ENCODE measurements at places on chromosomes 3 and 15.

GRCh38 chr3:15923640-15924405, 126.0 kb upstream of the ANKRD28 start:
- DNase-seq, result no peak

DNA sequence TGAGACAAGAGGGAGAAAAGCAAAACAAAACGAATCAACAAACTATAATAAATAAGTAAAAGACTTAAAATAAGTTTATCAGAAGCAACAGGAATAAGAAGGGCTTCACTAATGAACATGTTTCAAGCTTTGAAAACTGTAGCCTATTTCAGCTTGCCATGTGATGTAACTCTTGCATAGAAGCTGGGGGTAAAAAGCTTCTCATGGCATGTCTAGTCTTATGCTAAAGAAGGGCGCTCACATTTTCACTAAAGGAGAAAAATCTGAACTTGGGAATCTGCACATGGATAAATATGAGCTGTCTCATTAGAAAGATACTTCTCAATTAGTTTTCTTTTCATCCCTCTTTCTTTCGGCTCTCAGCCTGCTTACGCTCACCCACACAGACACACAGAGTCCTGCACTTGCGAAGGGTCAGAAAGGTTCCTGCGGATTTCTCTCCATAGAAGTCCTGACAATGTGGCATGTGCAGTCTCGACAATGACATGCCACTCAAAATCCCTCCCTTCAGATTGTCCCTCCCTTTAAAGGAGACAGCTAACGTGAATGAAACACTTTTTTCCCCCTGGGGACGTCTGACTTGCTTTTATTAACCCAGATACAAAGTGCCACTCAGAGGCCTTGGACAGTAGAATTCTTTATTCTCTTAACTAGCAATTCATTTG, 568.9 kb upstream of the NR2F2 start:
- DNase-seq, result no peak

DNA sequence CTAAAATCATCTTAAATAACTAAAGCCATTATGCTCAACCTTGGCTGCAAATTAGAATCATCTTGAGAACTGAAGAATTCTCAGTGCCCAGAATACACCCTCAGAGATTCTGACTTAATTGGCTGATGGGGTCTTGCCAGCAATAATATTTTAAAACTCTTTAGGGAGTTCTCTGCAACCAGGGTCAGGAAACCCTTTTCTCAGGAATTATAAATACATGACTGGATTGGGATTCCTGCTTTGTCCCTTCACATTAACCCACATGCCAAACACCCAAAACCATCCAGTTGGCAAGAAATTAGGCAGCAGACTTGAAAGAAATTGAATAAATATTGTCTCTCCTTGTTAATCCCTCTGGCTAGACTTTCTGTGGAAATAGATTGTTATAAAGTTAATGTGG, 482.3 kb upstream of the NECTIN3 start:
- DNase-seq, result no peak

DNA sequence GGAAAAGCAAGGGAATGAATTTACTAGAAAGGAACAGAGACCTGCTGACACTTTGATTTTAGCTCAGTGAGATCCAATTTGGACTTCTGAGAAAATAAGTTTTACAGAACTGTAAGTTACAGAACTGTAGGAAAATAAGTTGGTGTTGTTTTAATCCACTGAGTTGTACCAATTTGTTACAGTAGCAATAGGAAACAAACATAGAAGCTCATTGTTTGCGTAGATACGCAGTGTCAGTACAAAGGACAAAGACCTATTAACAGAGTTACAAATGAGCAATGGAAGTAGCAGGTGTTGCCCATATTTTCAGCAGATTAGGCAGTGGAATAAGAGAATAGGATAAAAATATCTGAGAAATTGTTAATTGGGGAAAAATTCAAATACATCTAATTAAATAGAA, 385.8 kb upstream of the CNTN6 start:
- DNase-seq, result no peak

DNA sequence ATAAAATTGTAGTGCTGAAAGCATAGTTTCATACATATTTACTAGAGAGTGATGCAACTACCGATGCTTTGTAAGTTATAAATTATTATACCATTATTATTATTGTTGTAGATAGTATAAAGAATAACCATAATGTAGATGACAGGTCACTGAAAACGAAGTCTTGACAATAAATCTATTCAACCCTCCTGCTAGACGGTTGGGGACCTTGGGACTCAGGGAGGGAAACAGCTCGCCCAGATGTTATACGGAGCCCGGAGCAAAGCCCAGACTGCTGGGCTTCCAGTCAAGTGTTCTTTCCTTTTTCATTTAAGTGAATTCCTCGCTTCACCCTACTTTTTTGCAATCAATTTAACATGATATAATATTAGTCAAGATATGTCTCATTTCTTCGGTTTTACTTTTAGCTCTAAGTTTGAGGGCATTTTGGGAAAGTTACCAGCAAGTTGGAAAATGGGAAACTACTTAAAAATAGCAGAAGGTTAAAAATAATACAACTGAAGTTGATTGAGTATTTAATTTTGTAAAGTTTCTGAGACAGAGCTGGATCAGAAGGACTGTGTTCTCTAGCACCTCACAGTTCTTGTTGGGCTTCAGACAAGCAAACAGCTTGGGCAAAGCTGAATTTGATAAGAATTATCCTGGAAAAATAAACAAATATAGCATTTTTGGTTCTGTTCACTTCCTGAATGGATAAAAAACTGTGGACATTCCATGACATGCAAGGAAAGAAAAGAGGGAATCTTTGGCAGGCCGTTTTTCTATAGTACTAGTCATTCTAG, 173.4 kb upstream of the TP63 start:
- DNase-seq, result no peak

GRCh38 chr3:151631946-151632345, 101.8 kb upstream of the AADACL2 start:
- no peak for DNase-seq

DNA sequence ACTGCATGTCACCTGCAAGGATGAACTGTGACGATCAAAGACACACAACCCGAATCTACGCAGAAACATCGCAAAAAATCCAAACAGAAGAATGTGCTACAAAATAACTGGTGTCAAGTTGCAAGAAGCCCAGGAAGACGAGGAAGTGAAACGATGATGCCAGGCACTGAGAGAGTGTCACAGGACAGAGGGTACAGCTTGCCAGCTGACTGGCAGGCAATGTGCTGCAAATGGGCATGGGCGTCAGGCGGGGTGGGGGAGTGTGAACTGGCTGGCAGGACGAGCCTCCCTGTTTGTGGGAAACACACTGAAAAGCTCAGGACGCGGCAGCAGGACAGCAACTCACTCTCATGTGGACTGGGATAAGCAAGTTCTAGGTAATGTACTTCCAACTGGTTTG, 28.9 kb upstream of the OCA2 start:
- DNase-seq, result no peak

GRCh38 chr3:182909318-182910040, 70.9 kb downstream of the DCUN1D1 start:
- DNase-seq, result no peak

DNA sequence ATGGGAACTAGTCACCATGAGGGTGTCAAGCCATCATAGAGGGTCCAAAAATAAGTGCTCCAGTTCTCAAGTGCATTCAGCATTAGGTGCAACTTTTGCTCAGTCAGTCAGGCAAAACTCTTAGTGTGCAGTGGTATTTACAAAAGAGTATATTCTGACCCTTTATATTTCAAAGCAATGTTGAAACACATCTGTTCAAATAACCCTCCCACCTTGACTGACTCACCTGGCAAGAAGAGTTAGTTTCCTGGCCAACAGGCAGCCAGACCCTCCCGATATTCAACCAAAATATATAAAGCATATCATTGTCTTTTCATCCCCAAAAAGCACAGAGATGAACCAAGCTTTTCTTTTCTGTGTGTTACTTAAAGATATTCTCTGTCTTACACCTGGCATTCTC, 7.6 kb upstream of the COL8A1 start:
- DNase-seq, result no peak

DNA sequence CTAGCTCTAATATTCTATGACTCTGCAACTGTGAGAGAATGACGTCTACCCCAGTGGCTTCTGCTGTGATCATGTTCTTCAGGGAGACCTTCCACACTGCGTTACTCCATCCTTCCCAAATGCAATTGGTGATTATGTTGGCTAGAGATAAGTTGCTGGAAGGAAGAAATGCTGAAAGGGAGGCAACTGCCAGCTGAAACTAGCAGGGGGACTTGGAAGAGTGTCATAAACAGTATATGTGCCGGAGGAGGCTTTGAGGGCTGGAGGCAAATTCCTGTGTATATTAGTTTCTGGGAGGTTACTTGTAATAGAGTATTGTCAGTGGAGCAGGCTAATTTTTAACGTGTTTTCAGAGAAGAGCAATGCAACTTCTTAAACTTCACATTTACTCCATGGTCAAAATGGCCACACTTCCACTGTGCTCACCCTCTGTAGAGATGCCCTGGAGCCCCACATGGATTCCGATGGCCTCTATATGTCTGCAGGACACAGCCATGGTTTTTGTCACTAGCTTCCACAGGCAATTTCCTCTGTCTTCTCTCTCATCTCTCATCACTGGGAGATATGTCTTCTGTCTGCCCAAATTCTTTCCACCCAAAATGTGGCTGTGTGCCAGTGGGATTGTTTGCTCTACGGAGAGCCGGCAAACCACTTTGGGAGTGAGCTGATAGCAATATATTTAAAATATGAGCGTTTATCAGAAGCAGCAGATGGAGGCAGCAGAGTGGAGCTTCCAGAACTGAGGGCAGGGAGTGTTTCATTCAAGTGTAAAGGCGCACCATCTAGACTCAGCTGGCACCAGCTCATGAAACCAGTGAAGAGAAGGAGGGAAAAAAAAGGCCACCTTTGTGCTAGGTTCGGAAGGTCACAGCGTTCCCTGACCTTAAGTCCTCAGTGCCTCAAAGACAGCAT, 13.3 kb upstream of the CD47 start:
- DNase-seq, result no peak

DNA sequence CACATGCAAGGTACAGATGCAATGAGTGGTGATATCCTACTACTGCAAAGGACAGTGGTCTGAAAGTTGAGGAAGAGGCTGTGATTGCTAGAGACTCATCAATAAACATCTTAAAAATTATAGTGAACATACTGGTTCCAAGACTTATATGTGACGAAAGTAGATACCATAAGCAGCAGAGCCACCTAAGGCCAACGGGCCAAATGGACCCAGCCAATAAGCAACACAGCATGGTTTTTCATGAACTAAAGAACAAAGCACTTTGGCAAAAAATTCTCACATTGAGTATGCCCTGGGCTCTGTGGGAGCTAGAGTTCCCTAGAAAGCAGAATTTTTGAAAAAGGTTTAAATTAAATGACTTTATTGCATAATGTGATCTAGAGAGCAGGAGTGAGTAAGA, 272.1 kb downstream of the SI start:
- no peak for DNase-seq

DNA sequence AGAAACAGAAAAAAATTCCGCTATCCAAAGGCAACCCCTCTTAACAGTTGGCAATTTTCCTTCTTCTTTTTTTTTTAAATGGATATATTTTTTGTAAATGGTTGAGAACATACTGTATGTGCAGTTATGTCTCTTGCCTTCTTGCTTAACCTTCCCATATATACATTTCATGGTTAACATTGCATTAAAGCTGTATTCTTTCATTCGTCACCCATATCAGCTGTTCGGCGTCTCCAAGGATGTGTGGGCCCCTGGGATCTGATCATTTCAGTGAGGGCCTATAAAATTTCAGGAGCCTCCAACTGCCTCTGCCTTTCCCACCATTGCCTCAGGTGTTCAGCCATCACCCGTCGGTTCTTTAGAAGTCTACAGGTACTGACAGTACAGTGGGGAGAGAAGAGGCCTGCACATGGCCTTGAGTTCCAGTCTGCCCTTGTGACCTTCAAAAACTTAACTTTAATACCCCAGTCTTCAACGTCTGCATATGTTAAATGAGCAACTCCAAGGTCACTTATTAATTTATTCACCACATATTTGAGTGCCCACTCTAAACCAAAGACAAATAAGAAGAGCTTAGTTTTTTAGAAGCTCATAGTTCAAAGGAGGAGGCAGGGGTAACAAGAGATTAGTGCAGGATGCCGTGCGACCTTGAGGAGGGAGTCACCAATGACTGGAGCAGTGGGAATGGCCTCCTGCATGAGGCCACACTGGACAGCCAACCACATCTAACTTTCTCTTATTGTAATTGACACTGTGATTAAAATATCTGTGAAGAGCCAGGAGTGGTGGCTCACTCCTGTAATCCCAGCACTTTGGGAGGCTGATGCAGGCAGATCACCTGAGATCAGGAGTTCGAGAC, 6.9 kb downstream of the ST6GAL1 start:
- DNase-seq, result no peak

- no peak for DNase-seq
These were observed 110.9 kb upstream of the ATP2B2 start for GRCh38 chr3:10616321-10616720.

DNA sequence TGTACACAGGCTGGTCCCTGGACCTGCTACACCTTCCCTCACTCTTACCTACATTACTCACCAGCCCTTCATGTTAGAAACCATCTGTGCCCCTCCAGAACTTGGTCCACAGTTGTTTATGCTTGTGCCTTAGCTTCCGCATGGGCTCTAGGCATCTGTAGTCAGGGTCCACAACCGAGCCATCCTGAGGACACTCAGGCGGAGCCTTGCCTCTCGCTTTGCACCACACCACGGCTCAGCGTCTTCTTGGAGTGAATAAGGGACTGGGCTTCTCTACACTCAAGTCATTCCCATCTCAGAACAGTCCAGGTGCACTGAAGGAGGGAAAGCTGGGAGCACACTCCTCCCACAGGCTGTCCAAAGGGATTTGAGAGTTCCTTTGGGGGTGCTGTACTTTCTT, 97.8 kb downstream of the HMG20A start:
- DNase-seq, result no peak

DNA sequence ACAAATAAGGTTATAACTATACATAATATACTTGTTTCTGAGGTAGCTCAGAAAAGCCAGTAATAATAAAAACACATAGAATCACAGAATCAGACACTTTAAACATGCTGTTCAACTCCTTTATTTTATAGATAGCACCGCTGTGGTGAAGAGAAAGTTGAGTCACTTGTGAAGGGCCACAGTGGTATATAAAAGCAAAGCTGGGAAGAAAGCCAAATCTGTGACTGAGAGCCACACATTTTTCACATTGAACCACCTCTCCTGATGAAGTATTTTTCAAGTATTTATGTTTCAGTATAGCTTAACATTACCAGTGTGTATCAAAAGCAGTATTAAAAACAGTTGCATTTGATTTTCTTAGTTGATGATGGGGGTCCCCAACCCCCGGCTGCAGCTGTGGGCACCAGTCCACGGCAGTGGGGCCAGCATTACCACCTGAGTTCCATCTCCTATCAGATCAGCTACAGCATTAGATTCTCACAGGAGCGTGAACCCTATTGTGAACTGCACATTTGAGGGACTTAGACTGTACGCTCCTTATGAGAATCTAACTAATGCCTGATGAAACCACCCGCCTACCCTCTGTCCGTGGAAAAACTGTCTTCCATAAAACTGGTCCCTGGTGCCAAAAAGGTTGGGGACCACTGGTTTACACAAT, 46.2 kb downstream of the TBL1XR1 start:
- DNase-seq, result no peak
